ENCODE measurements at places on chromosomes 12 and 14.

- no peak for DNase-seq
Measured at GRCh38 chr12:116719731-116720528, 17.9 kb downstream of the SPRING1 start.

- no peak for DNase-seq
Measured at GRCh38 chr12:13307143-13307816, 110.8 kb downstream of the EMP1 start.

DNA sequence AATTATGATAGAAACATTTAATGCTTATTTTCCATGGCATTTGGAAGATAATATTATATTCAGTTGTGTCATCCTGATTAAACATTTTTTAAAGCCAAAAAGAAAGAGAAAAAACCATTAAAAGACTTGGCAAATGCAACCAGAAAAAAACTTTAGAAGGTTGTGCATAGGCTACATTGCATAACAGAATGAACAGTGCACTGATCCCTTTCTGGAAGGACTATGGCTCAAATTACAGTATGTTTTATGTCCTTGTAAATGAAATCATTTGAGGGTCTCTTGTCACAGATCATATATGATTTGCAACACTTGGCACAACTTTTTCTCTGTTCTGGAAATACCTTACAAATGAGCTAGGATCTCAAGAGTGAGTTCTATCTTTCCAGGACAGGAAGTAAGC, 275.2 kb upstream of the FLRT2 start:
- no peak for DNase-seq

DNA sequence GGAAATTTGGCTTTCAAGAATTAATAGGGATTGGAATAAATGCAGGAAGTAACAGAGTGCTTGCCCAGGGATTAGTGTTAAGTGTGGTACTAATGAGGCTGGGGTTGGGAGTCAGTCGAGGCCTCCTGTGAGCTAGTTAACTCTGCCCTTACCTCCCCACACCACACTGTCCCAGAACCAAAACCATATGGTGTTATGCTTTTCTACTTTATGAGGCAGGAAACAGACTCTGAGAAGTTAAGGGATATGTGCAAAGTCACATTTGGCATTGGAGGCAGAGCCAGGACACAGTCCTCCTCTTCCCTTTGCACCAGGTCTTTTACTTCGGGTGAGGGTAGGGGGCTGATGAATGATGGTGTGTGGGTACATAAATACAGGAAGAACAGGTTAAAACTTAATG, 41.9 kb downstream of the PELI2 start:
- no peak for DNase-seq

- DNase-seq: no peak
Measured at GRCh38 chr14:70901269-70901668, 6.0 kb upstream of the PCNX1 start.
